ENCODE measurements at places on chromosomes 1 and 21.
A peak's percentile ranks its signal among the peaks of the same experiment; 100 is the strongest.

DNA sequence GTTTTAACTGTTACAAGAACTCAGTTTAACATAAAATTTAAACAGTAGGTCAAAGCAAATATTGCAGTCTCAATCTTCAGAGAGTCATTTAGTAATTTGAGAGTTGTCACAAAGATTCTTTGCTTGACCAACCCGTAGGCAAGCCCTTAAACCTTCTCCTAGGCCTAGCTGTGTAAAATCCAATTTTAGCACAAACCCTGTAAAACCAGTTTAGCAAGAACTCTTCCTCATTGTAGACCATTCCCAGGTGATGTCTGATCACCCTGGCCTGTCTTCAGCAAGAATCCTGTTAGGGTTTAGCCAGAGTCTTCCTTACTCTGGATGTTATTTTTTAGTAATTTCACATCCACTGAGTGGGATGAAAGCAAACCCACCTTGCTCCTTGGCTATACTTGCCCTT lies 30.1 kb downstream of the LRIG2 start:
- DNase-seq: no peak

DNA sequence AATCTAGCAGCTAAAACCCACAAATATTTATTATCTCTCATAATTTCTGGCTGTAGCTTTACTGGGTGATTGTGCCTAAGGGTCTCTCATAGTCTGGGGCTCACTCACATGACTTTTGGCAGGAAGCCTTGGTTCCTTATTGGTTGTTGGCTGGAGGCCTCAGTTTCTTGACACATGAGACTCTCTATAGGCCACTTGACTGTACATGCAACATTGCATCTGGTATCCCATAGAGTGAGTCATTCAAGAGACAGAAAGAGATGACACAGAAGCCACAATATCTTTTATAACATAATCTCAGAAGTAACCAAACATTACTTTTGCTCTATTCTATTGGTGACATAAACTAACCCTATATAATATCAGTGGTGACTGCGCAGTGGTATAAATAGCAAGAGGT lies 128.5 kb upstream of the HNRNPU start:
- no peak for DNase-seq

GRCh38 chr1:241617426-241617825 lies 22.7 kb downstream of the CHML start:
- no peak for DNase-seq

GRCh38 chr1:199463521-199464127 lies 563.9 kb upstream of the NR5A2 start:
- peak; percentile 45 for DNase-seq

- no peak for DNase-seq
These were observed 4.3 kb upstream of the CHI3L2 start for GRCh38 chr1:111223126-111223685.

GRCh38 chr1:85201340-85202091 lies 700 bp upstream of the SYDE2 start:
- peak; percentile 48 for DNase-seq

DNA sequence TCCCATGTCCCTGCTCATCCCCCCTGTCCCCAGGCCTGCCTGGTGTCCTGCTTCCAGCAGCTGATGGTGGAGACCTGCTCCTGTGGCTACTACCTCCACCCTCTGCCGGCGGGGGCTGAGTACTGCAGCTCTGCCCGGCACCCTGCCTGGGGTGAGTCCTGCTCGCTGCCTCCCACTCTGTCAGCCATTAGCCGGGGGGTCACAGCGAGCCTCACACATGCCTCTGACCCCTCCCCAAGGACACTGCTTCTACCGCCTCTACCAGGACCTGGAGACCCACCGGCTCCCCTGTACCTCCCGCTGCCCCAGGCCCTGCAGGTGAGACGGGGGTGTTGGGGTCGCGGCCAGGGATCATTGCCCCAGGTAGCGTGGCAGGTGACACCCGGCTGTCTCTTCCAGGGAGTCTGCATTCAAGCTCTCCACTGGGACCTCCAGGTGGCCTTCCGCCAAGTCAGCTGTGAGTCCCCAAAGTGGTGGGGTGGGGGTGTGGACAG lies 10.0 kb downstream of the SCNN1D start:
- DNase-seq: no peak

- DNase-seq: no peak
These were observed 23.9 kb downstream of the DNAJC16 start for GRCh38 chr1:15550573-15550972.

DNA sequence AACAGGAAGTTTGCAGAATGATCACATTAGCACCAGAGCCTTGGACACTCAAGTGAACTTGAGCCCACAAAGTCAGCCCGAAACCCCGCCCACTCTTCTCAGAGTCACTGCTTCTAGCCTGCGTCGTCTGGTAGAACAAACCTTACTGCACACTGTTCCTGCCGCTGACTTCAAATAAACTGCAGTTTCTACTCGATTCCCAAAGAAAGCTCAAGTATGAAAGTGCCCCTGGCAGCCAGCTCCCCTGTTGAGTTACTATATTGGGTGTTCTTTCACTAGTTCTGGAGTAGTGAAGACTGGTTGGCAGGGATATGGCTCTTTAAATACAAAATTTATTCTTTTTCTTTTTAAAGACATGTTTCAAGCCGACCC lies 164.7 kb downstream of the GALNT2 start:
- DNase-seq: peak; percentile 39

GRCh38 chr1:38344716-38345115 lies 298.1 kb upstream of the POU3F1 start:
- no peak for DNase-seq

- peak; percentile 20 for DNase-seq
These were observed 898 bp downstream of the MFSD2A start for GRCh38 chr1:39955547-39956539.

- DNase-seq: no peak
These were observed 193.2 kb downstream of the TRABD2B start for GRCh38 chr1:47803815-47804501.

DNA sequence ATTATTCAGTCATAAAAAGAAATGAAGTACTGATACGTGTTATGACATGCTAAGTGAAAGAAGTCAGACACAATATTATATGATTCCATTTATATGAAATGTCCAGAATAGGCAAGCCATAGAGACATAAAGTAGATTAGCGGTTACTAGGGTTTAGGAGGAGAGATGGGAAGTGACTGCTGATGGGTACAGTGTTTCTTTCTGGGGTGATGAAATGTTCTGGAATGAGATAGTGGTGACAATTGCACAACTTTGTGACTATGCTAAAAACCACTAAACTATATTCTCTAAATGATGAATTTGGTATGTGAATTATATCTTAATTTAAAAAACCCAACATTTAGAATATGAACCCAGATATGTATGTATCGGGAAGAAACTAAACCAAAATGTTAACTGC lies 27.6 kb downstream of the IPP start:
- peak; percentile 53 for DNase-seq

- no peak for DNase-seq
These were observed 66.9 kb downstream of the RNF220 start for GRCh38 chr1:44471911-44472453.

- DNase-seq: no peak
These were observed 883.4 kb upstream of the PRMT6 start for GRCh38 chr1:106173101-106173500.

GRCh38 chr1:113860891-113861290 lies 10.6 kb downstream of the PTPN22 start:
- DNase-seq: peak; percentile 57

DNA sequence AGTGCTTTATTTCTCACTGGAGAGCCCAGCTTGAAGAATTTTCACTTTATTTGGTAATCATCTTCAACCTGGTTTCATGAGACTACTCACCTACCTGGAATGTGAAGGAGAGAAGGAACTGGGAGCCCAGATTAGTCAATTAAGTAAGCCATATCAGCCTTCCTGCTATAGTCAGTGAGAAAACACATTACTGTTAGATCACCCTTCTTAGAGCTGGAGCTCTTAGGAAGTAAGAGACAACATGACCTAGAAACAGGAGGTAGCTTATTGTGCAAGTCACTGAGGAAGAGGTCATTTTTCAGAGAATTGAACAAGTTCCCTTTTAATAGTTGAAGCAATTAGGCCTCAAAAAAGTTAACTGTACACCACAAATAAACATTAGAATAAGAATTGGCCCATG lies 49.2 kb upstream of the TEKT2 start:
- DNase-seq: peak; percentile 9

DNA sequence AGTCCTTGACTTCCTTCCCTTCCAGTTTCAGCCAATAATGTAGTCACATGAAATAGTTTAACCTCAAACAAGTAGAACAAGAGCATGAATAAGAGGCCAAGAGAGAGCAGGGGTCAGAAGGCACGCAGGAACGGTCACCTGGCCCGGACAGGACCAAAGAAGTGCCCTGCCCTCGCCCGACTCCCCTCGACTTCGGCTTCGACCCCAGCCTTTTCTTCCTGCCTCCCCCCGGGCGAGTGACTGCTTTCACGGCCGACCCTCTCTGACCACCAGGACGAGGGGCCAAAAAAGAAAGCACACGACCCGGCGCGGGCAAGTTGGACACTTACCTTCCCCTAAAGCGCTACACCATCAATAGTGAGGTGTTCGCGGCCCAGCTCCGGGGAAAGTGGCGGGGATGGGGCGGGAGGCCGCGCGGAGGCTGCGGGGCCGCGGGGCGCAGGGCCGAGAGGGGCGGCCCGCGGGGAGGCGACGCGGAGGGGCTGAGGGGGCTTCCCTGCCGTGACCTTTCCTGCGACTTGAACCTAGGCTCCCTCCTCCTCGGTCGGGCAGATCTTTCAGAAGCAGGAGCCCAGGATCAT lies 519 bp downstream of the RERE start:
- no peak for DNase-seq

DNA sequence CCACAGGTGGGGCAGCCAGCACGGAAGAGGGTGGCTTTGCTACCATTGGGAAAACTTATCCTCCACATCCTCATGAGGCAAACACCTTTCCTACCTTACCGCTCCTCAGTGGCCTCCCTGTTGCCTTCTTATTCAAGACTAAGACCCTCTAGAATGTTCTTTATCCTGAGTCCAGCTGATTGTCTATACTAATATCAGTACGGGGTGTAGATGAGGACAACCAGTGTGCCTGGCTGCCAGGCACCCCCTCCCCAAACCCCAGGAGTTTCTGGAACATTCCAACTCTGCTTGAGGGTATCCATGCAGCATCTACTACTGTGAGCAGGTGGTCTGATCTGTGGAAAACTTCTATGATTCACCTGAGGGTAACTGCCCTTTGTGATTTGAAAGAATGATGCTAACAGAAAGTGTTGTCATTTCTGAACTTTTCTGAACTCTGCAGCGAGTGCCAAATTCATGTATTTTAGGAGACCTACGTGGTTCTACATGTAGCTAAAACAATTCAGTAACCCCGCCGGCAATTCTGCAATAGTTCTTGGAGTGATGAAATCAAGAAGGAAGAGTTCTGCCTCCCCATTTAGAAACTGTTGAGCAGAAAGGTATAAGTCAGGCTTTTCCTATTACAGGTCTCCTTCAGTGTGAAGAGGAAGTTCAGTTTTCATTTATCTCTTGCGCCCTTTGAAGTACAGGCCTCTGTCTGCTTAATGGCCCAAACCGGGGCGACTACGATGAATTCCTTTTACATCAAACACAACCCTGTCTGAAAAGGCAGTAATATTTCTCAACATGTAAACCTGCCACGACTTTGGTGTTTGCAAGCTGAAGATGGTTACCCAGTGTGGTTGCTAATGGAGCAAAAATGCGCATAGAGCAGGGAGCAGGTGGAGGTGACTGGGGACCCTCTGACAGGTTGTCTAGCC lies 80.4 kb downstream of the RUNX1 start:
- no peak for DNase-seq

DNA sequence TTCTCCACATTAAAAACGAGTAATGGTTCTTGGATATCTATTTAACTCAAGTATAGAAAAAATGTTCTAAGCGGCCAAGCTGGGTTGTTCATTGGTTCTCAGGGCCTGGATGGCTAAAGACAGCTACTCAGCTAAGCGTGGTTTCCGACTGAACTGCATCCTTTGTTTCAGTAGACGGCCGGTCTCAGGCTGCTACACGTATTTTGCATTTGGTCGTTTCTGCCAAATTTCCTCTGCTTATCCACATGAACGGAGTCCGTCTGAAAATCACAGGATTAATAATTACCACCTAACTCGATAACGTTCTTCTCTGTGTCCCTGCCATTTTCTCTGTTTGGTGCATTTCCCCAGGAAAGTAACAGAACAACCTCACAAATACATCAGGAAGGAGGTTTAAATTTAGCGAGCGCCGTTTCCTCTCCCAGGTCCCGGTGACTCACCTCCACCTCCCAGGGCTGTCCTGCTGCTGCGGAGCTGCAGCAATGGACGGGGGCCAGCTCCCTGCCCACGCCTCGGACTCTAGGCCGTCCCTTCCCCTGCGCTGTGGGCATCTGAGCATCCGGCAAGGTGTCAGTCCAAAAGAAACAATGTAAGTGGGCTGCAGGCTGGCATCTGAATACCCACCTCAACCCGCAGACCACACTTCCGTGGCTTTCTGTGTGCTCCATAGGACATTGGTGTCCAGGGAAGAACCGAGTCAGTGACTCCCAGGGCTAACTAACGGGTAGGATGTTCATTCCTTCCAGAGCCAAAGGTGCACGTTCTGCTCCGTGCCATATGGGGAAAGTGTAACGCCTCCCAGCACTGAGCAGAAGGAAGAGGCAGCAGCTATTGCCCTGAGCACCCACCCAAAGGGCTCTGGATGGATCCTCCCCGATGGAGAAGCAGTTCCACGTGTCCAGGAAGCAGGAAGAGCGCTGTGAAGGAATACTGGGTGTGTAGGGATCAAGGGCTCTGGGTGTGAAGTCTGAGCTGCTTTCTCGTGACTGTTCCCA lies 4.1 kb upstream of the GABRD start:
- DNase-seq: no peak

GRCh38 chr21:14683063-14683462 lies 136.9 kb upstream of the SAMSN1 start:
- no peak for DNase-seq

DNA sequence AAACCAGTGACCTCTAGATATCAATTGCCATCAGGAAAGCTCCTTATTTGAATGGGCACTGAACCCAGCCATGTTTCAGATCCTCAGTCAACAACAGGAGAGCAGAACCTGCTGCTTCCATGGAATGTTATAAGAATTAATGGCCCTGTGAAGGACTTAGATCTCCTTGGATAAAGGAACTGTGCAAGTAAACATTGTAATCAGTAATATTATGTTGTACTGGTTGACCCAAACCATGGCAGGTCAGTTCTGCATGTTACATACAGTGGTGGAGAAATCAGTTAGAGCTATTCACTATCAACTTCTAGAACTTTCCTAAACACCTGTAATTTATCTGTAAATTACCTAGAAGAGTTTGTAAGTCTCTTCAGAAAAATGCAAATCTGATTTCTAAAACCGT lies 11.2 kb upstream of the CLDN8 start:
- DNase-seq: no peak

DNA sequence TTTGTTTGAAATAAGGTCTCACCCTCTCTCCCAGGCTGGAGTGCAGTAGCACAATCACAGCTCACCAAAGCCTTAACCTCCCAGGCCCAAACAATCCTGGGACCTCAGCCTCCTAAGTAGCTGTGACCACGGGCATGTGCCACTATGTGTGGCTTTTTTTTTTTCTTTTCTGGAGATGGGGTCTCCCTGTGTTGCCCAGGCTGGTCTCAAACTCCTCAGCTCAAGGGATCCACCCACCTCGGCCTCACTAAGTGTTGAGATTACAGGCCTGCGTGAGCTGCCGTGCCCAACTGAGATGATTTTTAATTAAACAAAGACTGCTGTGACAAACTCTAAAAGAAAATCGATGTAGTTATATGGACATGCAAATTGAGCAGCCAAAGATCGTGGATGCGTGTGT lies 768.4 kb upstream of the ADGRL2 start:
- no peak for DNase-seq

GRCh38 chr1:231013391-231014015 lies 26.6 kb downstream of the FAM89A start:
- DNase-seq: no peak

GRCh38 chr1:18365099-18365705 lies 115.5 kb upstream of the KLHDC7A start:
- DNase-seq: no peak

Data from fibroblast of gingiva (primary cell).